ENCODE measurements at places on chromosomes 3 and 15. TPM values are rescaled to one million over a fixed set of nuclear protein-coding genes. Genes with fewer than 3 reads are reported as not detected.

DNA sequence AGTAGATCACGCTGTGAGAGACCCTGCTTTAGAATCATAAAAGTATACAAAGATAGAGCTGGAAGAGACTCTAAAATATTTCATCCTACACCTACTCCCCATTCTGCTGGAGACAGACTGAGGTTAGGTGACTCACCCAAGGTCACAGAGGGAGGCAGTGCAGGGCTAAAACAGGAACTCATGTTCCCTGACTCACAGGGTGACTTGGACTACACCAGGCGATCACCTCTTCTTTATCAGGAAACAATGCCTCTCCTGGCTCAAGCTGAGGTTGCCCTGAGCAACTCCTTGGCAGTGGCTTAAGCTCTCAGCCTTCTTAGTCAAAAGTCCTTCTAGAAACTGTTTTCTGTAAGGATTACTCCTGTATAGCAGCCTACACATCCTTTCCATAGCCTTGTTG is 26.4 kb upstream of the TNFAIP8L3 start:
- no peaks in the 10 kb centered on the region for H3K27me3 ChIP-seq
- H3K27ac ChIP-seq, result no peak overlapping the region
- no peak for DNase-seq
- H3K4me1 ChIP-seq, result no peaks in the 10 kb centered on the region

DNA sequence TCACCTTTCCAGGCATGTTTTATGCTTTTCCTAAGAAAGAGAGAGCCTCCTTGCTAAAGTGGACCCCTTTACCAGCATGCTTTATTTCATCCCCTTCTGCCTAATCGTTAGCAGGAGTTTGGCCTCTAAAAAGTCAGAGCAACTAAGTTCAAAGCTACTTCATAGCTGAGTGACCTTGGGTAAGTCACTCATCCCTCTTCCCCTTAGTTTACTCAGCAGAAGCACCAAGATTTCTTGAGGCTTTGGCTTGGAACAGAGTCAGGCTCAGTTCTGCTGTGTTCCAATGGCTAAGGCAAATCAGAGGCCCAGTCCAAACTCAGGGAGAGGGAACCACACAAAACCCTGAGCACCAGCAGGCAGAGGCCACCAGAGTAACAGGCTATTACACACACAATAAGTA is 254.9 kb downstream of the TJP1 start:
- no peak overlapping the region for H3K27ac ChIP-seq
- peaks cover 16% of the 10 kb centered on the region for H3K4me1 ChIP-seq
- H3K4me3 ChIP-seq, result no peak overlapping the region
- no peaks in the 10 kb centered on the region for H3K36me3 ChIP-seq
- no peaks in the 10 kb centered on the region for H3K27me3 ChIP-seq

- no peak for DNase-seq
- no peaks in the 10 kb centered on the region for H3K27me3 ChIP-seq
- no peaks in the 10 kb centered on the region for H3K36me3 ChIP-seq
- no peak overlapping the region for H3K4me3 ChIP-seq
These were observed 43.5 kb upstream of the SSR3 start for GRCh38 chr3:156598413-156598812.

Gene CCDC33
- total RNA-seq, result not detected

DNA sequence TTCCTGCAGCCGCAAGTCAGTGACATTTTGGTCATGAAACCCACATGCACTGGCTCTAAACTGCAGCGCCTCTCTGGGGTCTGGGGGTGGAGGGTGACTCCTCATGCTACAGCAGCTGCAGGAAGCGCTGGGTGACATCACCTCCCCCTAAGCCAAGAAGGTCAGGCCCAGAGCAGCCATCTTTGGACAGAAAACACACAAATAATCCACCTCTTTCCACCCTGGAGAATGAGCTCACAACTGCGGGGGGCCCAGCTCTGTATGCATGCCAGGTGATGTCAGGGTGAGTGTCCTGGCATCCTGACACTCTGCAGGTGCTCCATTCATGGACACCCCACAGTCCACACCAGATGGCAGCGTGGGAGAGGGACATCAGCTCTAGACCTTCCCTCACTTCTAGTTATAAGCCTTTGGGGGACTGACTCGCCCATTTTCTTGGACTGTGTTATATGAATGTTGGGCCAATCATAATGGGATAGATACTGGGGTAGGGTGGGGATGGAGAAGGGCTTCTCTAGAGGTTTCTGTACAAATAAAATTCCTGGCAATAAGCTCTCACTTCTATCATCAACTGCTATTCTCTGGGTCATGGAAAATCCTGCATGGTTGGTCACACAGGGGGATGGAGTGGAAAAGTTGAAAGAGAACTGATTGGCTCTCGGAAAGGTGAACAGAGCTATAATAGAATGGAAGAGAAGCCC is 70.7 kb upstream of the THBS1 start:
- no peaks in the 10 kb centered on the region for H3K4me1 ChIP-seq
- no peak overlapping the region for H3K4me3 ChIP-seq
- H3K27ac ChIP-seq, result no peak overlapping the region
- DNase-seq, result no peak

Gene GOLGA8Q
- not detected for total RNA-seq

- H3K4me1 ChIP-seq, result no peaks in the 10 kb centered on the region
- no peak overlapping the region for H3K4me3 ChIP-seq
- no peak for DNase-seq
- no peak overlapping the region for H3K27ac ChIP-seq
These were observed 897.2 kb upstream of the ARPP21 start for GRCh38 chr3:34742151-34742550.

Gene IGF2BP2
- 80.8 TPM for total RNA-seq

Gene CDHR4
- not detected for total RNA-seq

DNA sequence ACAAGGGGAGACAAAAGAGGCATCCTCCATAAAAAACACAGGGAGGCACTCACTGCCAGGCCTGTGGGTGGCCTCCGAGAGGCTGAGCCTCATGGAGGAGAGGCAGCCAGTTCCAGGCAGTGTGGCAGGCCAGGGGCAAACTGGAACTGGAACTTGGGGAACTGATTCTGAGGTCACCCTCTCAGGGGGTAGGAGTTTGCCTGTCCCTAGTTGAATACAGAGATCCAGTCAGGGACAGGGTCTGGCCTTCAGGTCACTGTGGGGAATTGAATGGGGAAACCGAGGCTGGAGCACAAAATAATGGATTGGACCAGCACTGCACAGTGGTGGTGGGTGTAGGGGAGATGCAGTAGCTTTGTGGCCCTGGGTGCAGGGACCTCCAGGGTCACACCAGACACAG is 58.7 kb downstream of the TPRA1 start:
- no peak for DNase-seq
- no peaks in the 10 kb centered on the region for H3K27me3 ChIP-seq
- H3K36me3 ChIP-seq, result no peaks in the 10 kb centered on the region
- H3K4me1 ChIP-seq, result no peaks in the 10 kb centered on the region
- no peak overlapping the region for H3K4me3 ChIP-seq

Data from Caco-2 (cell line).